ENCODE measurements at places on chromosomes 4 and X. TPM values are rescaled to one million over a fixed set of nuclear protein-coding genes. Genes with fewer than 3 reads are reported as not detected.
A peak's percentile ranks its signal among the peaks of the same experiment; 100 is the strongest.

- DNase-seq: no peak
These were observed 559 bp downstream of the SLC9A7 start for GRCh38 chrX:46758163-46758955.

- no peak for DNase-seq
These were observed 21.9 kb downstream of the SMAD1 start for GRCh38 chr4:145503486-145504072.

DNA sequence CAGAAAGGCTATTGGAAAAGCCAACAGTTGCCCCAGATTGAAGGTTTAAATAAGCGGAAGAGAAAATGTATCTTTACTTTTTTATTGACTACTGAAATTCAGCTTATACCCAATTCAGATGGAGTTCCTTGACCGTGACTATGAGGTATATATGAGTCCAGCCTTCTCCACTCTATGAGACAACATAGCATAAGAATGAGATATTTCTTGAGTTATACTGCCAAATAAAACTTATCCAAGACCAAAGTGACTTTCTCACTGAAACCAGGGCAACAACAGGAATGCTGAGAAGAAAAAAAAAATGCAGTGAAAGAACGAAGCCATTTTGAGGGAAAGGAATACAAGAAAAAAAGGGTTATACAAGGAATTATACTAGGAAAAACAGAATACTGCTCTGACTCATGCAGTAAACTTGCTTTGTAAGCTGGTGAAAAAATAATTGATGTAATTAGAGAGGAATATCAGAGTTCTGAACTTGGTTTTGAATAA lies 16.3 kb upstream of the PDK3 start:
- no peak for DNase-seq

DNA sequence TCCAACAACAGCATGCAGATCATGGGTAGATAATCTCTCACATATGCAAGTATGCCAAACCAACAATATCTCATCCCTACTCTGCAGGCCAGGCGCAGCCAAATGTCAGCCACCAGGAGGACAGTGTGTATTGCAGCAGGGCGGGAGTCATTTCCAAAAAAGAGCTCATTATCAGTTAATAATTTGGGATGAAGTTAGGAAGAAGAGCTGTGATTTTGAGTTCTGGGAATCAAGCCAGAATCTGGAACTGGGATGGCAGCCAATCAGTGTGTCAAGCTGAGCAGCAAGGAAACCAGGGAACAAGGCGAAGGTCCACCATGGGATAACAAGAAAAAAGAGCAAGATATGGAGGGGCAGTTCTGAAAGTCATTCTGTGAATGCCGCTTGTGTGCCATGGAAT lies 88.2 kb upstream of the CAMK2D start:
- DNase-seq: peak; percentile 9

GRCh38 chrX:51182545-51182944 lies 150.1 kb upstream of the NUDT10 start:
- no peak for DNase-seq

DNA sequence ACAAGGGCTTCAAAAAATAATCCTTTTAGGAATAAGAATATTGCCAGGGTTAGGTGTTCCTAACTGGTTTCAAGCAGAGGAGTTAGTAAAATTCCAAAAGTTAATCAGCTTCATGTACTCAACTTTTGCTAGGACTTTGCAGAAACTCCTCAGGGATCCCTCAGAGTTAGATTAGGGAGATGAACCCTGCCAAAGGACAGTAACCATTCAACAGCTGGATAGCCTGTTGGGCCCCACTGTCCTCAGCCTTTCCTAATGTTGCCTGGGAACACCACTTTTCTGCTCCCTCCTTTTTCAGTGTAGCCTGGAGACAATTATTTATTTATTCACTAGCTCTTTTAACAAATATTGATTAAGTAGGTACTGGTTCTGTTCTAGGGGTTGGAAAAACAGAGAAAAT lies 53.8 kb downstream of the NFKB1 start:
- DNase-seq: no peak

DNA sequence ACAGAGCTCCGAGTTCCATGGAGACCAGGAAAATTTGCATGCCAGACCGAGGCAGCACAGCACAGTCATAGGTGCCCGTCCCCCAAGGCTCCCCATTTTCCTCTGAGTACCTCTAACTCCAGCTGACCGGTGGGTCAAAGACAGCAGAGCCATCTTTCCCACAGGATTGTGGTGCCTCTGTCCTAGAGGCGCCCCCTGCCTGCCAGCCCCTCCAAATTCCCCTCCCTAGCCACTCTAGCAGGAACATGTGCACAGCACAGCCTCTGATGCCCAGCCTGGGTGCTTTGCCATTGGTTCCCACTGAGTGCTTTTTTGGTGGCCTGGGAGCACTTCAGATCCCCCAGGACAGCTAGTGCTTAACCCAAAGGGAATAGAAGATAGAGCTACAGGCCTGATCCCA lies 368.5 kb upstream of the PABPC5 start:
- no peak for DNase-seq

DNA sequence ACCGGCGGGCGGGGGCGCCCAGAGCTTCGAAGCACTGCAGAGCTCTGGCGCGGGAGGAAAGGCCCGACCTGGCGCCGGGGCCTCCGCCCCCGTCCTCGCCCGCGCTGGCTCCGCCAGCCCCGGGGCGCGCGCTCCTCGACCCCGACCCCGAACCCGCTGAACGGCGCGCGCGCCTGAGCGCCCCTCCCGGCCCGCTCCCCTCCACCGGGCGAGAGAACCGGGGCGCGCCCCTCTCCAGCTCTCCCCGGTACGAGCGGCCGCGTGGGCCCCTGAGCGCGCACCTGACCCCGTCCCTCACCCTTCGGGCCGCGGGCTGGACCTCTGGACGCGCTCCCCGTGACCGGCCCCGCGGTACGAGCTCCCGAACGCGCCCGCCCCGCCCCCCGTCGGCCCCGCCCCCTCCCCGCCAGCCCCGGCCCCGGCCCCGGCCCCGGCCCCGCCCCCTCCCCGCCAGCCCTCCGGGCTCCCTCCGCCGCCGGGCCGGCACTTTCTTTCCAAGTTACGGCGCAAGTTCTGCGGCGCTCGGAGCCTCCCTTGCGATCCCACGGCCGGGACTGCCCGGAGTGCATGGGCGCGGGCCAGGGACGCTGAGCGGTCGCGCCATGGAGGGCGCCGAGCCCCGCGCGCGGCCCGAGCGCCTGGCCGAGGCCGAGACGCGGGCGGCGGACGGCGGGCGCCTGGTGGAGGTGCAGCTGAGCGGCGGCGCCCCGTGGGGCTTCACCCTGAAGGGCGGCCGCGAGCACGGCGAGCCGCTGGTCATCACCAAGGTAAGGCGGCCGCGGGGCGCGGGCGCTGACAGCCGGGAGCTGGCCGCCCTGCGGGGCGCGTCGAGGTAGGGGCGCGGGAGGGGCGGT lies at the start of gene SHROOM2:
SHROOM2 (plus strand) TSS at position 486 of the 854 bp plus-strand sequence; CDS start at position 603, 117 bp downstream.
- no peak for DNase-seq

- DNase-seq: no peak
These were observed 380.5 kb downstream of the IDS start for GRCh38 chrX:149124526-149125108.

DNA sequence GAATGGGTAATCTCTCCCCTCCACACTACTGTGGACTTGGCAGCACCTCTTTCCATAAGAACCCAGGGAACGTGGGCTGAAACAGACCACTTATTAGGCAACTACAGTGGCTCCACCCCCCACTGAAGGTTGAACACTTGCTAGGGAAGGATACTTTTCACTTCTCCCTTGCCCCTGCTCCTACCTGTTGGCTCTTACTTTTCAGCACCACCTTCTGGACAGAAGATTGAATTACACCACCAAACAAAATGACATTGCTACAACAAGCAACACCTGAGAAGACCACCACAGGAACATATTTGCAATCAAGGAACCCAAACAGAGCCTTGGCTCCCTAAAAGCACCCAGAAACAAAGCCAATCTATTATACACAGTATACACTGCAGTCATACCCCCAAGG lies 132.1 kb upstream of the CXCL13 start:
- no peak for DNase-seq

DNA sequence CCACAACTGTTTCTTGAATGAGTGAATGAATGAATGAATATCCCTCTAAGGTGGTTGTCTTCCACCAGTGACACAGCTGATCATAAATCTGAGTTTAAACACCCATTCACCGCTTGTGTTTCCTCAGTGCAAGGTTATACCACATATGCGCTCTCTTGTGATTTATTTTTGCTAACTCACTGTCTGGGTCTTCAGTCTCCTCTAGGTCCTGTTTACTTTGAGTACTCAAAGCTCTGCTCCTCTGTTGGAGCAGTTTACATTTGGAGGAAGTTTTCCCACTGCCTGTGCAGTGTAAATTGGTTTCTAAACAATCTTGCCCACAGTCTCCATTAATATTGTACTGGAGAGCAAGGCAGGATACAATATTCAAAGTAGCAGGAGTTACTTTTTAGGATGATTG lies 212.6 kb upstream of the JADE1 start:
- DNase-seq: no peak

DNA sequence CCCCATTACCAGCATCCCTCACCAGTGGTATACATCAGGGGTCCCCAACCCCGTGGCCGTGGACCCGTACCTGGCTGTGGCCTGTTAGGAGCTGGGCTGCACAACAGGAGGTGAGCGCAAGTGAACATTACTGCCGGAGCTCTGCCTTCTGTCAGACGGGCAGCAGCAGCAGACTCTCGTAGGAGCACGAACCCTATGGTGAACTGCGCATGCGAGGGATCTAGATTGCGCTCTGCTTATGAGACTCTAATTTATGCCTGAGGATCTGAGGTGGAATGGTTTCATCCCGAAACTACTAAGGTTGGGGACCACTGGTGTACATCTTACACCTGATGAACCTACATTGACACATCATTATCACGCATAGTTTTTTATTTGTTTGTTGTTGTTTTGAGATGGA lies 52.8 kb upstream of the DHX15 start:
- DNase-seq: no peak

- DNase-seq: no peak
These were observed 154.6 kb upstream of the RPS6KA3 start for GRCh38 chrX:20421275-20421674.

DNA sequence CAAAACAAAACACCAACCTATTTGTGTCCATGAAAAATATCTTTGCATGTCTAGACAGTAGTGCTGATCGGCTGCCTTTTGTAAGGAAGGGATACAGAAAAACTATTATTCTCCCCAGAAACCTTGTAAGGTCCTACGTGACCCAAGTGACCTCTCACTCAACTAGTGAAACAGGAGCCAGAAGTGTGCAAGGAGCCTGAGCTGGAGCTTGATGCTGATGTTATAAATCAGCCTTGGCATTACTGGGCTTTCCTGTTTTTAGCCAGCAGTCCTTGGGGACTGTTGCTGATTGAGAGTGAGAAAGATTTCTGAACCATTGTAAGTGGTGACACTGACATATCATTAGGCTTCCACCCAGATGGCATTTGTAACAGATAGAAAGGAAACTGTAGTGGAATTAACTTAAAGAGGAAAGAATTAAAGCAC lies 100.8 kb upstream of the LIMCH1 start:
- no peak for DNase-seq

- DNase-seq: no peak
These were observed 249.5 kb downstream of the PTTG2 start for GRCh38 chr4:38209654-38210053.

- DNase-seq: no peak
These were observed 18.3 kb upstream of the STX18 start for GRCh38 chr4:4560136-4560535.

- no peak for DNase-seq
These were observed 72.1 kb upstream of the ACSL1 start for GRCh38 chr4:184897895-184898294.

- DNase-seq: peak; percentile 26
These were observed 161.1 kb upstream of the NAP1L5 start for GRCh38 chr4:88858752-88859151.

GRCh38 chrX:133566876-133567275 lies 151.6 kb upstream of the GPC4 start:
- no peak for DNase-seq

GRCh38 chr4:181194096-181194495 lies 1049.1 kb upstream of the TENM3 start:
- no peak for DNase-seq

GRCh38 chr4:48333587-48333986 lies 7.7 kb upstream of the SLAIN2 start:
- no peak for DNase-seq

- peak; percentile 79 for DNase-seq
These were observed at the start of gene ACSL1 for GRCh38 chr4:184825896-184826690. TSS of gene ACSL1 (minus strand) at chr4:184825968. CDS start at chr4:184803514, 22,454 bp downstream.

- DNase-seq: no peak
These were observed 123.8 kb downstream of the ELOVL6 start for GRCh38 chr4:110074570-110074969.

DNA sequence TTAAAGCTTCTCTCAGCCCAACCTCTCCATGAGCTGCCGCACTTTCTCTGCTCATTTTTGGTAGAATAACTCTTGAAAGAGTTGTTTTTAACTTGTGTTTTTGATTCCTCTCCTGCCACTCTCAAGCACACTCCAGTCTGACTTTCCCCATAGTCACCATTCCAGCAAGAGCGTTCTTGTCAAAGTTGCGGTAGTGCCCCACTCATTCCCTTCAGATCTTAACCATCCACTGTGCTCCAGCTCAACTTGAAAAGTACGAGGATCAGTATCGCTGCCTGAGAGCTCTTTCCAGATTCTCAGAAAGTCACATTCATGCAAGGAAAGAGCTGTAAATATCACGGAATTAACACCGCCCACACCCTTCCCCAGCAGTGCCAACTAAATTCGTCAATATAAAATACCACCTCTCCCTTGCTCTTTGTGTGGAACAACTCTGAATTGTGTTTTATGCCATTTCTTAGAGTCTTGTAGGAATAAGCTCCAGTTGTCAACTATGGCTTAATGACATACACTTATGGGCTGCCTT lies 59.7 kb upstream of the IL15 start:
- DNase-seq: no peak

GRCh38 chr4:37601531-37601930 lies 84.6 kb downstream of the RELL1 start:
- no peak for DNase-seq

- no peak for DNase-seq
These were observed 67.7 kb downstream of the INPP4B start for GRCh38 chr4:142778430-142778829.

DNA sequence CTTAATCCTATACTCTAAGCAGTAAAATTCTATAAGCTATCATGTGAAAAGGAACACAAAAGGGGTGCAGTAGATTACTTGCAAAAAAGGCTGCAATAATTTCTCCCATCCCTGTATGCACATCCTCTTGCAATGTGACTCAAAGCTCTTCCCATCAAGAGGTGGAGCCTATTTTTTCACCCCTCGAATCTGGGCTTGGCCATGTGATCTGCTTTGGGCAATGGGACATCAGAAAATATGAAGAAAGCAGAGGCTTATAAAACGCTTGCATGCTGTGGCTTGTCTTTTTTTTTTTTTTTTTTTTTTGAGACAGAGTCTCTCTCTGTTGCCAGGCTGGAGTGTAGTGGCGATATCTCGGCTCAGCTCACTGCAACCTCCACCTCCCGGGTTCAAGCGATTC lies 33.0 kb downstream of the GEMIN8 start:
- DNase-seq: no peak

The WAS gene
- polyA plus RNA-seq: 4.2 TPM

The CCDC160 gene
- 0.35 TPM for polyA plus RNA-seq

The PQBP1 gene
- 69.1 TPM for polyA plus RNA-seq

The TADA2B gene
- polyA plus RNA-seq: 26.6 TPM

The CDX4 gene
- not detected for polyA plus RNA-seq

The AFM gene
- polyA plus RNA-seq: not detected

The SPP1 gene
- 196 TPM for polyA plus RNA-seq

The FREM3 gene
- polyA plus RNA-seq: 0.49 TPM

The REST gene
- polyA plus RNA-seq: 24.9 TPM

The CYP4V2 gene
- 6.1 TPM for polyA plus RNA-seq

The CTAG1B gene
- polyA plus RNA-seq: not detected

The DIPK2B gene
- polyA plus RNA-seq: 21.7 TPM

The ITIH6 gene
- 0.80 TPM for polyA plus RNA-seq

The ADH1C gene
- polyA plus RNA-seq: 7.0 TPM

Measured in hindlimb muscle (tissue), 1 donor.